Jurkat, Clone E6-1 (cell line): ENCODE measurements at places on chromosomes 2 and 18.

DNA sequence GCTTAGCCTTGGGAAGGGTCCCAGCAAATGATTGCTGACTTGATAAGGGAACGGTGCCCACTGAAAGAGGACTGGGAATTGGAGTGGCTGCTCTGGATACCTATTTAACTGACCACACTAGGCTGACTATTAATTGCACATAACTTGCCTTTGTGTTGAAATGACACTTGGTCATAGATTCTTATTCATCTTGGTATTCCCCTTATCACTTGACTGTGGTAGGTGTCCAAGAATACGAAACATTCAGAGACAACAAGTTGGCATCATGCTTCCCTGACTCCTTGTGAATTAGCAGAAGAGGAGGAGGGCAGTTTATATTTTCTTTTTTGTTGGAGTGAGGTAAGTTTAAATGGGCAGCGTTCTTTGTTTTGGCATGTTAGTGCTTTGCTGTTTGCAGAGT is 13.4 kb downstream of the FMNL2 start:
- DNase-seq, result no peak

GRCh38 chr2:46803911-46804670 is 111.5 kb downstream of the MCFD2 start:
- no peak for DNase-seq

DNA sequence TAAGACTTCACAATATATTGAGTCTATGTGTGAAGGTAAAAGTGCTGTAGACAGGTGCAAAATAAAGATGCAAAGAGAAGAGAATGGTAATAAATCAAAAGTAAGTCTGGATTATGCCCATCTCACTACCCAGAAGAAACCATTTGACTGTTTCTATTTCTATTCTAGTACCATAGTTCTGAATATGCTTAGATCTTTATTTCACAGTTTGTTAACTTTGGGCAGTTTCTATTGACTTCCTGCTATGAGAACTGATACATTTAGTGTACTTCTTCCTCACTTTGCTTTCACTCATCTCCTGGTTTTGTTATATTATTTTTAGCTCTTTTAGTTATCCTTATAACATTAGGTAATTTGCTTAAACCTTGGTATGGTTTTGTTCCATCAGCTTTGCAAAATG is 94.9 kb downstream of the HS1BP3 start:
- no peak for DNase-seq

DNA sequence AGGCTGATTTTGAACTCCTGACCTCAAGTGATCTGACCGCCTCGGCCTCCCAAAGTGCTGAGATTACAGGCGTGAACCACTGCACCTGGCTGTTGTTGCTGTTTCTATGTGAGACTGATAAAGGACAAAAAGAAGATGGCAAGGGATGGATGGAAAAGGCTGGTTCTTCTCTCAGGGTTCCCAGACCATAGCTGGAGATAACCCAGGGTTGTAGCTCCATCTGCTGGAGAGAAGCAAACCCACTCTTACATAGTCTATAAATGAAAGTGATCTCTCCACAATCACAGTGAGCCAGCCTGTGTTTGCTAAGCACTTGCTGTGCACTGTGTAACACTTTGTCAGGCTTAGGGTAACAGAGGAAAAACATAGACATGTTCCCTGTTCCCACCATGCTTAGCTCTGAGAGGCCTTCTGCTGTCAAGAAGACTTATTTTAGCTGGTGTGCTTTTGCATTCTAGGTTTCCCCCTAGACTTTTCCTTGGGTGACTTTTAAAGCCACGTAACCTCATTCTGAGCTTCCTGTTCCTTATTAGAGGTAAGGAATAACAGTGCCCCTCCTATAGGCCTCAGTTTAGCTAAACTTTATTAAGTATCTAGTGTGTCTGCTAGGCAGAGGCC is 49.7 kb downstream of the LIMS1 start:
- DNase-seq, result peak; percentile 56

DNA sequence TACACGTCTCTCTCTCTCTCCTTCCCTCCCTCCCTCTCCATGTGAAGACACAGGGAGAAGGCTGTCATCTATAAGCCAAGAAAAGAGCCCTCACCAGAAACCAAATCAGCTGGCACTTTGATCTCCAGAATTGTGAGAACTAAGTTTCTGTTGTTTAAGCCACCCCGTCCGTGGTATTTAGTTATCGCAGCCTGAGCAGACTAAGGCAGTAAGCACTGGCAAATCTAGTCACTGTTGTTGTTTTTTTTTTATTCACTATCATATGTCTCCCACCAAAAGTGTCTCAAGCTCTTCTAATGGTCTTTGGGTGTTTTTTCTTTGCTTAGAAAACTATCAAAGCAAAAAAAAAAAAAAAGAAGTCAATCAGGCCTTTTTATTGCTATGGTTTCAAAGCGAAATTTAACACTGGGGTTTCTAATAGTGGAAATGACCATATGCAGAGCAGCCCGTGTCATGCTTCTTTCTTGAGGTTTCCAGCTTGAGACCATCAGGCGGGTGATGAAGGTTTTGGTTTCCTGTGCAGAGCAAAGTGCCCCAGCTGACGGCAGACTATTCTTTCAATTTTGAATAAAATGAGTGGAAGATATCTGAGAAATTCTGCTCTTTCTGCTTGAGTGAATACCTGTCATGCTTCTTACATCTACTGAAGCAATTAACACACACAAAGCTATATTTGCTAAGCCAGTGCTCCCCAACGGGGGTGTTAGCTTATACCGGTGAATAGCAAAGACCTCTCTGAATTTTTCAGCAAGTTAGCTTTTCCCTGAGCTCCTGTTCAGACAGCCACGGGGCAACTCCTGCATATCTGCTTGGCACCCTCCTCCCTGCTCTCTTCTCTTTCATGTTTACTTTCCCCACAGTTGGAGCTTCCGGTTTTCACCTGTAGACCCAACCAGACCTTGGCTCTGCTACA is 394.1 kb upstream of the ATP5MC3 start:
- no peak for DNase-seq

GRCh38 chr2:19664646-19665045 is 237.1 kb downstream of the TTC32 start:
- no peak for DNase-seq

DNA sequence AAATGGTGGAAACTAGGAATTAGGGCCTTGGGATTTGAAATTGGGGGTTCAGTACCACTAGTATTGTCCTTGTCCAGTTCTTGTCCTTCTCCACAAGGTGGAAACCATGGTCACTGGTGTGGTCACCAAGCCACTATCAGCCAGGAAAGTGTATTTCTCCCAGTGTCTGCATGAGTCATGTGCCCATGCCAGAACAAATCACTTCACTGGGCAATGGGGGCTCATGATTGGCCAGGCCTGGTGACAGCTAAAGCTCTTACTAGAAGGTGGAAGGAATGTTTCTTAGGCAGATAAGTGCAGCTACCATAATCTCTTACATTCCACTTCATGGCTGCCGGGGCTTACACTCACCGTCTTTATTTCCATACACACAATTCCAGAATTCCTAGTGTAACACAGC is 124.8 kb upstream of the TACR1 start:
- no peak for DNase-seq

DNA sequence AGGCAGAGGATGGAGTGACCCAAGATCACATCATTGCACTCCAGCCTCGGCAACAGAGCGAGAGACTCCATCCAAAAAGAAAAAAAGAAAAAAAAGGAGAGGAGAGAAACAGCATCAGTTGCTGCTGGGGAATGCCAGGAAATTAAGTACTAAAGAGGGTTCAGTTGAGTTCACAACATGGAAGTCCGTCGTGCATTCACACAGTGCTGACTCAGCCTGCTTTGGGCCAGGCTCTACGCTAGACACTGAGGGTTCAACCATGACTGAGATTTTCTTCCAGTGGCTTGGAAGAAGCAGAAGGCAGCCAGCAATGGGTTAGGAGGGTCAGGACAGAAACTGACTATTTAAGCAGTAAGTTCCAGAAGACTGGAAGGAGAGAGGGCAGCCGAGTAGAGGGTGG is 108.8 kb downstream of the FMNL2 start:
- no peak for DNase-seq
